ENCODE measurements at places on chromosomes 6 and 20.

DNA sequence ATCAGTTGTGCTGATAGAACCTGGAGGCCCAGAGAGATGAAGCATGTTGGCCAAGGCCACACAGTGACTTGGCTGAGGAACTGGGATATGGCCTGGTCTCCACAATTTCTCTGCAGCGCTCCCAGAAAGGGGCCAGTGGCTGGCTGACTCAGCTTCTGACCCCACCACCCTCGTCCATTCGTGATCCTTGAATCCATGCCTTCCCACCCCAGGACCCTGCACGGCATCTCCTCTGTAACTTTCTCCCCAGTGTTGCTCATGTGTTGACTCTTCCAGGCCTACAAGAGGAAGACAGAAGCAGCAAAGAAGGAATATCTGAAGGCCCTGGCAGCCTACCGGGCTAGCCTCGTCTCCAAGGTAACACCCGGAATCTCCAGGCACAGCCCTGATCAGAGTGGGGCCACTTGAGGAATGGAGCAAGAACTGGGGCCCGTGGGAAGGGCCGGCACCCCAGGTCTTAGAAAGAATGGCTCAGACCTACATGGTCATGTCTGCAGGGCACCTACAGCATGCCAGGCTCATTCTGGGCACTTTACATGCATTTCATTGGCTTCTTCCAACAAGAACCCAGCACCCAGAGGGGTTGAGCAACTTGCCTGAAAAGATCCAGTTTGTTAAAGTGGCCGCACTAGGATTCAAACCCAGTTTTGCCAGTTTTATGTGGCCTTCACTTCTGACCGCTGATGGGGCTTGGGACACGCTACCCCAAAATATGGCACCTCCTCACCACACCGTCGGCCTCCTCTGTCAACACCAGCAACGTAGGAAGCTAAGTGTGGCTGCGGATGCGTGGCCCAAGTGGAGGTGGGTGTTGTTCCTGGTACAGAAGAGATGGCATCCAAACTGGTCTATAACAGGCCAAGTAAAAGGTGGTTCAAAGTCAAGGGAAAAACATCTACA is 122.2 kb downstream of the JPH2 start:
- no peak for DNase-seq

GRCh38 chr6:13711324-13711732 is 307 bp downstream of the RANBP9 start:
- no peak for DNase-seq

DNA sequence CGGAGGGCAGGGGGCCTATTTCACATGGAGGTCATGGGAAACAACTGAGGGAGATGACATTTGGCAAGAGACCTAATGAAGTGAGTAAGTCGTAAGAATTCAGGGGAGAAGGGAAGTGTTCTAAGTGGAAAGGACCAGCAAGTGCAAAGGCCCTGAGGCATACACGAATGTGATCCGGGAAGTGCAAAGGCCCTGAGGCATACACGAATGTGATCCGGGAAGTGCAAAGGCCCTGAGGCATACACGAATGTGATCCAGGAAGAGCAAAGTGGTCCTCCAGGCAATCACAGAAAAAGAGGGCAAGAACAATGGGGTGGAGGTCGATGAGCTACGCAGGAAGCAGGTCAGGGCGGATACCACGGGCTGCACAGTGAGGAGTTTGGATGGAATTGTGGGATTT is 24.2 kb upstream of the EXOC2 start:
- DNase-seq, result no peak

GRCh38 chr6:113486199-113486598 is 370.9 kb upstream of the MARCKS start:
- no peak for DNase-seq

DNA sequence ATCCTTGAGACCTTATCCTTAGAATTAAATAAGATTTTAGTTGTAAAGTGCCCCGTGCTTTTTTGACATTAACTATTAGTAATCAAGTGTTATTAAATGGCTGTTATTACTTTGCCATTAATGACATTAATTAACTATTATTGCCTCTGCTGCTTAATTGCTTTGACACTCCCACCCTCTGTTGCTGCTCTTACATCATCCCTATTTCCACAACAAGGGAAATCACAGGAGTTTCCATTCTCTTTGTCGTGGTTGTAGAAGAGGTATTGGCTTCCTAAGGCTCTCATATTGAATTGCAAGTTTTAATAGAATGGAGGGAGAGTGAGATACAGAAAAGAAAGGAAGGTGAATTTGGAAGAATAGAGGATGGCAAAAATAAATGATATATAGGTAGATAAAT is 545.8 kb downstream of the MMUT start:
- no peak for DNase-seq

DNA sequence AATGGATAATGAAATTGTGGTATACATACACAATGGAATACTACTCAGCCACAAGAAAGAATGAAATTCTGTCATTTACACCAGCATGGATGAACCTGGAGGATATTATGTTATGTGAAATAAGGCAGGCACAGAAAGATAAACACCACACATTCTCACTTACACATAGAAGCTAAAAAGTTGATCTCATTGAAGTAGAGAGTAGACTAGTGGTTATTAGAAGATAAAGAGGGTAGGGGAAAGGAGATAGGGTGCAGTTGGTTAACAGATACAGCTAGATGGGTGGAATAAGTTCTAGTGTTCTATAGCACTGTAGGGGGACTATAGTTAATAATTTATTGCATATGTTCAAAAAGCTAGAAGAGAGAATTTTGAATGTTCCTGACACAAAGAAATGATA is 25.5 kb upstream of the LTV1 start:
- DNase-seq, result no peak

DNA sequence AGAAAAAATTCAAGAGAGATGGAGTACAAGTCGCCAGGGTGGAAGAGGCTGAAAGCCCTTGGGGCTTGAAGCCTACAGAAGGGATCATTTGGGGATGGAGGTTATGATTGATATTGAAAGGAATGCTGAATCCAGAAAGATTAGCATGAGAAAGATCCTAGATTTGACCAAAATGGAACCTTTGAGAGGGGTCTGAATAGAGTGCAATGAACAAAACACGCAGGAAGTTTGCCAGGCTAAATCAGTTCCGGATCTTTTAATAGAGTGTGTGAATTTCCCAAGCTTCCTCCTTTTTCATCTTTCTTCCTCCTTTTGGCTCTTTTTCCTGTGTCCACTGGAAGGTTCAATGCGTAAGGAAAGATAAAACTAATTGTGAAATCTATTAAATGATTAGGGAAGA is 15.3 kb downstream of the IPCEF1 start:
- DNase-seq, result no peak

DNA sequence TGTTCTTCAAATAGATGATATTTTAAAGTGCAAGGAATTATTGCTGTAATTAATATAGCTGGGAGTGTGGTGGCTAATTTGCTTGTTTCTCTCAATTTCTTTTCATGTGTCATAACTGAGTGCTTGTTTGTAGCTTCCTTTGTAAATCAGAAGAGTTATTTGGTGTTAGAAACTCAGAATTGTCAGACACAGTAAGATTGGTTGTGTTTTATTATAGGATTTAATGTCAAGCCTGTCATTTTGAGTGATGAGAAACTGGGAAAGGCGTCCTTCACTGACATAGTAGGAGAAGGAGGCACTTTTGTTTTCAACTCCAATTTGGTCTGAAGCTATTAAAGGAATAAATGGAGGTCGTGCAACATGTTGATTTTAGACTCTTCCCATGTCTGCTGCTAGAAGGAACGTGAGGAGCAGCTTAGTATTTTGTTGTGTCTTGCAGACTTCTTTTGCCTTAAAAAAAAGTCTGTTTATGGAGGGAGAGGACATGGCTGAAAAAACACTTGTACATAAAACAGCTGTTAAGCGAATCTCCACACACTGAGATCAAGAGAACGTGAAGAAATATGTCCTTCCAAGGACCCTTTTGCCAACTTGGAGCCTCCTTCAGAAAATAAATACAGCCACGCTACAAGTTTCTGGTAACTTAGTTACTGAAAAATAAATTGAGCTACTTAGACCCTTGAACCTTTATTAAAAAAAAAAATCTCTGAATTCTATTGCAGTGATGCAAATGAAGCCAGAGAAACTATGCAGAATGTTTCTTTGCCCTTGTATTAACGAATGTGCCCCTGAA is 59.5 kb downstream of the BMP6 start:
- DNase-seq, result no peak

GRCh38 chr6:143765422-143766184 is 77.5 kb upstream of the LTV1 start:
- no peak for DNase-seq

DNA sequence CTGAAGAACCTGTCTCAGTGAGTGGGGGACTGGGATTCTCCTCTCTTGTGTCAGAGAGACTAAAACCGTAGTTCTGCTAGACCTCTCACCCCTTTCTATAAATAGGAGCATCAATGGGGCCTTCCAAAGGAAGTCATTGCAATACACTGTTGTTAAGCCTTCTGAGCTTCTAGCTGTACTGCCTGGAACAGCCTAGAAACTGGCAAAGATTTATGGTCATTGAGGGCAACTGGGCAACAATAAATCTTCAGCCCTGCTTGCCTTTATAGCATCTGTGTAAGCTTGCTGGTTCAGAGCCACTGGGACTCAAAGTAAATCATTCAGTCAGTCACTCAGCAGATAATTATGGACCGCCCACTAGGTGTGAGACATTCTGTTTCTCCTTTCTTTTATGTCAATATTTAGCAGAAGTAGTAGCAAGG is 53.2 kb downstream of the PPP1R14C start:
- DNase-seq, result no peak

GRCh38 chr6:46832816-46833215 is 39.6 kb downstream of the MEP1A start:
- no peak for DNase-seq

GRCh38 chr20:50817776-50818172 is 22.9 kb downstream of the BCAS4 start:
- no peak for DNase-seq

GRCh38 chr6:90083891-90084290 is 189.6 kb downstream of the GJA10 start:
- no peak for DNase-seq

DNA sequence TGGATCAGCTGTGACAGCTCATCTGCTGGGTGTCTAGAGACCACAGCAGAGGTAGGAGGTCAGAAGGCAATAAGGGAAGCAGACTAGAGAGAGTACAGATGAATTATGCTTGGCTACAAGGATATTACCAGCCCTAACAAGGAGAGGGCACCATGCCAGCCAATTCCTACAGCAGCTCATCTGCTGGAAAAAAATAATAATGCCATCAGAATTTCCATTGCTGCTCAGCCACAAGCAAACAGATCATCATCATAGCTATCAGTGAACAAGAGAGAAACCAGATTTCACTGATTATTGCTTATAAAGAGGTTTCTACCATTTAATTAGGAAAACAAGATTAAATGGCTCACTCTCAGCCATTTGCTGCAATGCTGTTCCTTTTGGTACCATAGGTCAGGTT is 66.5 kb downstream of the PSMG4 start:
- peak; percentile 57 for DNase-seq

DNA sequence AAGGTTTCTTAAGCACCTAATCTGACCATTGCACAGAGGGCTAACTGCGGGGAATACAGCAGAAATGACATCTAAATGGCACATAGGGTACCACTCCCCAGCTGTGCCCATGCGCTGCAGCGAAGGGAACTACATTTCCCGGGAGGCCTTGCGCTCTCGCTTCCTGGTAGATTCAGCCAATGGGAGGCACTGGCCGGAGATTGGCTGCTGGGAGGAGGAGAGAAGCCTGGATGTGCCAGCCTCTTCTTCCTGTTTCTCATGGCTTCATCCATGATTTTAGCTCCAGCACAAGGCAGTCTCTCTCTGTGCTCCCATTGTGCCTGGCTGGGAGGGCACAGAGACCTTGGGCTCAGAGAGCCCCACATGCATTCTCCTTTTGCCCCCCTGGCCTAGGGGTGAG is 101.7 kb upstream of the FOXA2 start:
- DNase-seq, result no peak

GRCh38 chr6:16821834-16822264 is 60.6 kb upstream of the ATXN1 start:
- DNase-seq, result no peak

DNA sequence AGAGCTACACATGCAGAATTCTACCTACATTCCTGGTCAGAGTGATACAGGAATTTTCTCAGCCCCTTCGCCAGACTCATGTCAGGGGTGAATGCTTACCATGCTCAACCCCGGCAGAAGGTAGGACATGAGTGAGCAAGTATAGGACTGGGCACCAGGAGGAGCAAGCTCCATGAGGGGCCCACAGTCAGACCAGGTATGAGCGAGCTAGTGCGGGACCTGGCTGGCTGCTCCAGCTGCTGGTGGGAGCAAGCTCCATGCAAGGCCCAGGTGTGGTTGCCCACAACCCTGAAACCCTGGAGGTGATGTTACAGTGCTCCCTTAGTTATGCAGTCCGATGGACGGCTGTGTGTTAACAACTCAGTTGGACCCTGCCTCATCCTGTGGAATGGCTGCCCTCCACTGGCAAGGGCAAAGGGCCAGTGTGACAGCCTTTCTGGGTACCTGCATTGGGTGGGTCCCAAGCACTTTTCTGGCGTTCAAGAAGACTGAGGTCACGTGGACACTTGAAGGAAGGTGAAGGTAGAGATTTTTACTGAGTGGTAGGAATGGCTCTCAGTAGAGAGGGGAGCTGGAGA is 503.5 kb upstream of the CITED2 start:
- no peak for DNase-seq
